Bronchus fibroblast of lung (primary cell): ENCODE measurements at places on chromosomes 3 and 15. TPM values are rescaled to one million over a fixed set of nuclear protein-coding genes. Genes with fewer than 3 reads are reported as not detected.

EFCAB12 gene
- total RNA-seq: 0.15 and 0.17 TPM in 2 replicates

HRG gene
- total RNA-seq: not detected in 2 replicates

PXYLP1 gene
- 5.5 and 6.2 TPM in 2 replicates for total RNA-seq

SLC7A14 gene
- total RNA-seq: 0.30 and 0.34 TPM in 2 replicates

DIPK2A gene
- total RNA-seq: 13.6 and 16.2 TPM in 2 replicates

TRIM69 gene
- total RNA-seq: 13.6 and 15.8 TPM in 2 replicates

FAM81A gene
- total RNA-seq: 0.50 and 0.59 TPM in 2 replicates

CNTN6 gene
- not detected in 2 replicates for total RNA-seq

CCR9 gene
- total RNA-seq: not detected in 2 replicates

GOLGA6L2 gene
- total RNA-seq: not detected in 2 replicates

GOLGA8T gene
- total RNA-seq: 0.15 TPM in 1 of 2 replicates, not detected in the other
